Choroid plexus epithelial cell (primary cell): ENCODE measurements at places on chromosomes 7 and 10.

DNA sequence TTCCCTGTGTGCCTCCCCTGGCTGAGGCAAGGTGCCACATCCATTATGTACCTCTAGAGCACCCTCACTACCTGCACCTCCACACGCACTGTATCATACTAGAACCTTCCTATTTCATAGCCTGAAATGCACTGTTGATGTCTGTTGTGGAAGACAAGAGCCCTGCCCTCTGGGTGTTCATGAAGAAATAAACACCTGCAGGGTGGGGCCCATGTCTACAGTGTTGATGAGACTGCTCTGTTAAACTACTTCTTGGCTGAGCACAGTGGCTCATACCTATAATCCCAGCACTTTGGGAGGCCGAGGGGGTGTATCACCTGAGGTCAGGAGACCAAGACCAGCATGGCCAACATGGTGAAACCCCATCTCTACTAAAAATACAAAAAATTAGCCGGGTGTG lies 14.0 kb downstream of the SORBS1 start:
- DNase-seq: no peak

- DNase-seq: no peak
Observed at GRCh38 chr10:47025253-47025539, 114.0 kb downstream of the PTPN20 start.

- no peak for DNase-seq
Observed at GRCh38 chr7:68955656-68956055, 642.6 kb upstream of the AUTS2 start.

GRCh38 chr10:90321132-90321816 lies 536.6 kb downstream of the HTR7 start:
- DNase-seq: peak; percentile 82

GRCh38 chr7:17618652-17618974 lies 320.2 kb downstream of the AHR start:
- DNase-seq: no peak

GRCh38 chr7:82211333-82211732 lies 232.2 kb downstream of the CACNA2D1 start:
- DNase-seq: no peak

DNA sequence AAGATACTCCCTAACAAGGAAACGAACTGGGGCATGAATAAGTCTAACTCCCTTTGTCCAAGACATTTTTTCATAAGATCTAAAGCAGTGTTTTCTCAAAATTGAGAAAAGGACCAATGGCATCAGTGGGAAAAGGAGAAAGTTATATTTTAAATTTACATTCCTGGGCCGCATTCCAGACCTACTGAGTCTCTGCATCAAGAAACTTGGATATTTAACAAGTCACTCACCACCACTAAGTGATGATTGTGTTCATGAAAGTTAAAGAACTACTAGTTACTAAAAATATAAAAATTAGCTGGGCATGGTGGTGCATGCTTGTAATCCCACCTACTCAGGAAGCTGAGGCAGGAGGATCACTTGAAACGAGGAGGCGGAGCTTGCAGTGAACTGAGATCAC lies 149.6 kb upstream of the MEOX2 start:
- peak; percentile 10 for DNase-seq

GRCh38 chr10:33107953-33108352 lies 149.9 kb upstream of the ITGB1 start:
- DNase-seq: no peak

GRCh38 chr10:30553018-30553625 lies 76.4 kb downstream of the LYZL2 start:
- peak; percentile 72 for DNase-seq

- peak; percentile 81 for DNase-seq
Observed at GRCh38 chr10:11270135-11270857, 252.6 kb downstream of the CELF2 start.

GRCh38 chr7:122430710-122431109 lies 126.2 kb upstream of the FEZF1 start:
- DNase-seq: peak; percentile 5

DNA sequence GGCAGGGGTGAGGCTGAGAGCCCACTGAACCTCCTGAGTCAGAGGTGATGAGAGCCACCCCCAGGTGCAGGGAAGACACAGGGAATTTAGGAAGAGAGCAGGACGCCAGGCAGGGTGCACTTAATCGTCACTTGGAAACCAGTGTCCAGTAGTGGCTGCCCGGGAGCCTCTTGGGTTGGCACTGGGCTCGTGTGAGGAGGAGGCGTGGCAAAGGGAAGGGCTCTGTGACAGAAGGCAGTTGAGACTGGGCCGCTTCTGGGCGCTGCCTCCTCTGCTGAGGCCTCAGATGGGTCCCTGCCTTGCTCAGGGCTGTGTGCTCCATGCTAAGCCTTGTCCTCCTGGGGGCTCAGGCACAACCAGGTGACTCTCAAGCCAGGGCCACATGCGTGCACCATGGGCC lies 13.3 kb downstream of the RET start:
- no peak for DNase-seq

- no peak for DNase-seq
Observed at GRCh38 chr7:121516821-121517220, 120.7 kb upstream of the FAM3C start.

- DNase-seq: no peak
Observed at GRCh38 chr10:2949948-2950354, 117.4 kb upstream of the PFKP start.

- DNase-seq: no peak
Observed at GRCh38 chr7:146636033-146636356, 519.4 kb downstream of the CNTNAP2 start.

GRCh38 chr7:92648067-92648466 lies 57.9 kb upstream of the FAM133B start:
- no peak for DNase-seq

GRCh38 chr10:72552857-72553256 lies 73.0 kb downstream of the MICU1 start:
- DNase-seq: peak; percentile 97

DNA sequence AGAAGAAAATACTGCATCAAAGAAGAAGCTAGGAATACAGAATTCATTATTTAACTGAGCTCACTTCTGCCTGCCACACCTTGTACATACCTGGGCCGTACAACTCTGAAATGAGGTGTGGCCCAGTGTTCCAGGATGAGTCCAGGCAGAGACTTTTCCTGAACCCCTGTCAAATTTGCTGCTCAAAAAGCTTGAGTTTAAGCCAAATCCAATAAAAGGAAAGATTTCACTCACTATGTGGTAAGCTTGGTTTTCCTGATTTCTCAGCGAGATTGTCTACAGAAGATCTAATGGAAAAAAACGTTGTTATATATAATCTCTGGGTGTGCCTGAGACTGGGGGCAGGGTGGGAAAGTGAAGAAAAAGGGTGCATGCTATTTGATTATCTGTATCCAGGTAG lies 72.1 kb upstream of the EGFR start:
- no peak for DNase-seq

DNA sequence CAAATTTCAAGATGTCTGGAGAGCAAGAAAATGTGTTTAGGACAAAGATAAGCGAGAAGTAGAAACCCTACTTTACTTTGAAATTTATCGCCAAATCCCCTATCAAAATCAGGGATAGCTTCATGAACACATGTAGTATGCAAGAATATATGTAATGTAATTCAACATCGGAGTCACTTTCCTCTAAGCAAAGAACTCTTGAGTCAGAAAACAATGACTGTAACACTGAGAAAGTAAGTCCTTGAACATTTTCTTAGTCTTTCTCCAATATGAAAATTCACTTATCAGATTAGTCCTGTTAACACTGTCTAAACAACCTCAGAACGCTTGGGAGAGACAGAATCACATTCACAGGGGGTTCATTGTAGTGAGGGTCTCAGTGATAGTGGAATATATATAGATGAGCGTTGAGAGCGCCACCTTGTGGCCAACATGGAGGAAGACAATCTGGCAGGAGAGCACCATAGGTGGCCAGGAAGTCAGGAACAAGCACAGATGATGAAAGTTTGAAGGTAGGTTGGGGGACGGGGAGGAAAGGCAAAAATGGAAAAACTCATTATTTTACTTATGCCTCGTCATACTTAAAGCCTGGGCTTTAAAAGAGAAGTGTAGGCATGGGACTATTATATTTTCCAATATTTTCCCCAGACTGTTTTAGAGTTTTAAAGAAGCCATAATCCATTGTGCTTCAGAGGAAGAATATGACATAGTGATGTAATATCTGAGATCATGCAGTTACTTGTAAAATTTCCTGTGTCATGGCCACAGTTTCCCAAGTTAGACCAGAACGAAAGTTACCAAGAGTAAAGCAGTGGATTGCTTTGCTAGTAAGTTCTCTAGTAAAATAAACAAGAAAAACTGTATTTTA lies 115.5 kb upstream of the GNAI1 start:
- peak; percentile 78 for DNase-seq

DNA sequence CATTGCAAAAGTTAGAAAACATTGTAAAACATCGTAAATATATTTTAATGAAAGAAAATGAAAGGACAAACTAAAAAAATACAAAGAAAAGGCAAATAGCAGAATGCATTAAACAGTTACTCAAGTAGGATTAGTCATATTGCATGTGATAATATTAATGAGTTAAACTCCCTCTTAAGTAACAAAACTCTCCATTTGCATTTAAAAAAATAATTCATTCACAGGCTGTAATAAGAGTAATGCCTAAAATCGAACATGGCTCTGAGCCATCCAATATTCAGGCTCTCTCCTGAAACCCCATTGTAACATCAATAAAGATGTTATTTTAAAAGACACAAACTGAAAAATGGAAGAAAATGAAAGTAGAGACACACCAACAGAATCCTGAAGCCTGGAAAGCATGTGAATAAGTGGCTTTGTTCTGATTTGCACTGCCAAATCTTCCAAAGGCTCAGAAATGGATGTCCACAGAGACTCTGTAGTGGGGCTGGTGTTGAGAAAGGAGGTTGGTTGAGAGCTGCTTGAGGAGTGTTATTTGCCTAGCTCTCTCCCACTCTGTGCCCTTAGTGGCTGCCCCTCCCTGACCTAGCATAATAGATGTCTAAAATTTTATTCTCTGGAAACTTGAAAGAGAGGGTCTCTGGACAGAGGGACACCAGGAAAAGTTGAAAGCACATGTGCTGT lies 268.3 kb upstream of the MEOX2 start:
- peak; percentile 16 for DNase-seq

DNA sequence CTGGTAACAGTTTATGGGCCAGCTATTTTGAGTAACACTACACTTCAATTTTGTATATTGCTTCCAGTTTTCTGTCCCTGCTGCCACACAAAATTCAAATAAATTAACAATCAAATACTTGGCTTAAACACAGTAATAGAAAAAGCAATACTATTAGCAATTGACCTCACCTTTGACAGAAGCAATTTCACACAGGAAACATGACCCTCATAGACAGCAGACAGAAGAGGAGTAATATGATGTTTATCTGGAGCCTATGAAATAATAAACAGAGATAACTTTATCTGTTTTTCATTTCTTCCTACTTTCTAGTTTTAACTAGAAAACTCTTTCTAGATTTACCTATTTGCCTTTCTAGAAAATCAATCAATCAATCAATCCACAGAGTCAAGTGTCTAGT lies 26.7 kb downstream of the MTPN start:
- DNase-seq: no peak

GRCh38 chr7:86765931-86766330 lies 122.2 kb downstream of the GRM3 start:
- DNase-seq: no peak

- DNase-seq: peak; percentile 79
Observed at GRCh38 chr10:19745672-19746071, 70.6 kb upstream of the PLXDC2 start.
